ENCODE measurements at places on chromosomes 12 and 14. TPM values are rescaled to one million over a fixed set of nuclear protein-coding genes. Genes with fewer than 3 reads are reported as not detected.

DNA sequence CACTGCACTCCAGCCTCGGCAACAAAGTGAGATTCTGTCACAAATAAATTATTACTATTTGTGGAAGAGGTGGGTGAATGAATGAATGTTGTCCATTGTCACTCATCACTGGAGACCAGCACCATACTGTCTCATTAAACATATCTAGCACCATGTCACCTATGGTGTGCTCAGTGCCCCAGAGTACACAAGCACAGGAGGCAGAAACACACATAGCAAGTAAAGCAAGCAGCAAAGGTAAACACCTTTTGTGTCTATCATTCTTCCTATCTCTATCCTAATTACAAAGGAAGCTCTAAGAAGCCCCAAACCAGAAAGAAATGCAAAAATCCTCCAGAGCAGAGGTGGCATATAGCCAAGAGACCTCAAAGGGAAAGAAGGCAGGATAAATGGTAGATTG is 9.2 kb downstream of the ERO1A start:
- no peak for DNase-seq

The SLC10A1 gene
- not detected for total RNA-seq

DNA sequence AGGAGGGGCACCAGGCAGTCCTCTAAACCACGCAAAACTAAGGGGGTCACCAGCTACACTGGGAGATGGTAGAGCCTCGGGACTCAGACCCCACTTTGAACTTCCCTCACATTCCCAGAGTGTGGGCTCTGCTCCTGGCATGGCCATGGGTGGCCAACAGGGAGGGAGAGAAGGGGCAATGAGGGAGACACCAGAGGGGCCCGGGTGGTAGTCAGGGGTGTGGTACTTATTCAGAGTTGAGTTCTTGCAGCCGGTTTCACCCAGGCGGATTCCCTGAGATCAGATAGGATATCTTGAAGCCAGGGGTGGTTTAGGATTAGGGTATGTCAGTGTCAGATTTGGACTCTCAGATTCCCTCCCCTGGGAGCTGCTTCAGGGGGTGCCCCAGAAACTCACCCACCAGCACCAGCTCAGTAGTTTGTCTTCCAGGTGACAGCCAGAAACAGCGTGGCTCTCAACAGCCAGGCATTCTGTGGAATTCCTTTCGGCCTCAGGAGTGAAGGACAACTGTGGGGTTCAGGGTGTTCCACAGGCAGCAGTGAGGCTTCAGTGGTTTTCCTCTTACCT is 56.0 kb downstream of the ELK3 start:
- no peak for DNase-seq

The CPNE8 gene
- 21.2 TPM for total RNA-seq

The SOAT2 gene
- not detected for total RNA-seq

The TPPP2 gene
- not detected for total RNA-seq

DNA sequence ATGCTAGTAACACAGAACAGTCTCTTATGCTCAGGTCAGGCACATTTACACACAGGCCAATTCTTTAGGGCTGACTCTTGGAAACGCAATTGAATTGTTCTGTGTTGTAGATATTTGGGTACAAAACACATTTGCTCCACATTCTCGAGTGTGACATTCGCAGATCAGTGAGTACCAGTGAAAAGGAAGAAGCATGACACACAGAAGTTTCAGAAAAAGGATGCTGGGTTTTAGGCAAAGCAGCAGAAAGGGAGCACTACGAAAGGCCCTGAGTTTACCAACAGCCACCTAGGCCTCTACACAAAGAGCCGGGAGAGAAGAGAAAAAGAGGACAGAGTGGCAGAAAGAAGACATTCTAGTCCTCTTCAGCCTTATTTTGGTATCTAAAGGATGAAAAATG is 254.4 kb upstream of the BTG1 start:
- no peak for DNase-seq

The MAP1LC3B2 gene
- total RNA-seq = 0.43 TPM

The FAM90A1 gene
- not detected for total RNA-seq

The SLCO1B1 gene
- total RNA-seq = not detected

- peak; percentile 59 for DNase-seq
Observed at GRCh38 chr14:89486961-89487360, 69.9 kb upstream of the FOXN3 start.

DNA sequence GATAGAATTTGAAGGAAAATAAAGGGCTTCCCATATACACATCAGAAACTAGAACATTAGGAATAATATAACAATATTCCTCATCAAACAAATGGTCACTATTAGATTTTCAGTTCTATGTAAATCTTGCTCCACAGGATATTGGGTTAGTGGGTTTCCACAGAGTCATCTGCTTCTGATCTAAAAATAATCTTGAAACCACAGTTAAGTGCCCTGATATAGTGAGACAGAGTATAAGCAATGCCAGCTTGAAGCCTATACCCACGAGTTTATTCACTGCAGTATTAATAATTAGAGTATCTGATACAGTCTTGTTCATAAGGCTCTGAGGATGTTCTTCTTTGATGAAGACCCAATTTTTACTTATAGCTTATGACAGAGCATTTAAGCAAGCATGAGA is 74.5 kb upstream of the ATF7IP start:
- DNase-seq = no peak

- peak; percentile 99 for DNase-seq
Observed at GRCh38 chr12:104219361-104219892, 3.8 kb downstream of the TXNRD1 start.

The PTPRO gene
- under 0.01 TPM for total RNA-seq

The FOXJ2 gene
- total RNA-seq = 8.4 TPM

DNA sequence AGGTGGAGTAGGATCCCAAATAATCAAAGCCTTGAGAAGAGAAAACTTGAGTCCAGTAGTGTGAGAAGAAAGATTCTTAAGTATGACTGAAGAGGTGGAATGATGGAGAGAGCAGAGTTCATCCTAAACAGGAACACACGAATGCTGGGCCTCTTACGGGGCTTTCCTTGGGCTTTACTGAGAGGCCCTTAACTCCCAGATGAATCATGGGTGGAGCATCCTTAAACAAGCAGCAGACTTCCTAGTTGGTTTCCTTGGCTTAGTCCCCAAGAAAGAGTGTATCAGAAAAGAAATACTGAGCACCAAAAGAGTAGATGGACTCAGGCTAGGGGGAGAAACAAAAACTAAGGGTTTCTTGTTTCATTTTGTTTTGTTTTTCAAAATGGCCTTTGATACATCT is 132.5 kb downstream of the GPR135 start:
- peak; percentile 76 for DNase-seq

The ZC2HC1C gene
- 0.64 TPM for total RNA-seq
